ENCODE measurements at places on chromosomes 2 and 18.

DNA sequence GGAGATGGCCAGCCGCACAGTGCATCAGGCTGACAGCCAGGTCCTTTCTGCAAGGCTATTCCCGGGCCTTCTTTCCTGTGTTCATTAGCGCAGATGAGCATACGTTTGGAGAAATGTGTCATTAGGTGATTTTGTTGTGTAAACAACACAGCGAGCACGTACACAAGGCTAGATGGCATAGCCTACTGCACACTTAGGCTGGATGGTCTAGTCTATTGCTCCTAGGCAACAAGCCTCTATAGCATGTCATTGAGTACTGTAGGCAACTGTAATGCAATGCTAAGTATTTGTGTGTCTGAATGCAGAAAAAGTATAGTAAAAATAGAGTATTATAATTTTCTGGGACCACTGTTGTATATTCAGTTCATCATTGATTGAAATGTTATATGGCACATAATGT, 50.9 kb upstream of the PHLPP1 start:
- DNase-seq: no peak

DNA sequence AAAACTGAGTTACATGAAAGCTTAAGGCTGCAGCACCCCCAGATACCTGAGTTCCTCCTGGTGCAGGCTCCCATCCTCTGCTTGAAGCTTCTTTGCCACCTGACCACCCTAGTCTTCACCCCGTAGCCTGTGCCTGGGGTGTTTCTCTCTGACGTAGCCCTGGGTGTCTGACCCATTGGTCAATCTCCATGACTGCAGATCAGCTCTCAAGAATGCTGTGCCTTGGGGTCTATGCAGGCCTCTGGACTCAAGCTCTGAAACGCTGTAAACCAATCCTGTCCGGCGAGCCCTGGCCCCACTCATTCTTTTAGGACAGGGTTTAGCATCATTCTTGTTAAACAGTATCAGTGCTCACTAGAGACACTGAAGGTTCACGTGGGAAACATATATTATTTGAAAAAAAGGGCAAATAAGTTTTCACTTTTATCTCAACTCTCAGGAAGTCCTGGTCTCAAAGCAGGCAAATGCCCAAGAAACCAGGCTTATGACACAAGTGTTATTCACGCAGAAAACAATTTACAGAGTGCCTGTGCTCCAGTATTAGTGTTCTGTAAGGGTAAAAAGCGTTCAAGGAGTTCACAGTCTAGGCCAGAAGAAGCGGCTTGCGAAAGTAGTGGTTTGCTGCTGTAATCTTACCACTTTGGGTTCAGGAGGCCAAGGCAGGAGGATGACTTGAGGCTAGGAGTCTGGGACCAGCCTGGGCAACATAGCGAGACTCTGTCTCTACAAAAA, 22.8 kb upstream of the PPP4R1 start:
- no peak for DNase-seq

- DNase-seq: no peak
Measured at GRCh38 chr2:152930501-152930900, 212.1 kb downstream of the ARL6IP6 start.

DNA sequence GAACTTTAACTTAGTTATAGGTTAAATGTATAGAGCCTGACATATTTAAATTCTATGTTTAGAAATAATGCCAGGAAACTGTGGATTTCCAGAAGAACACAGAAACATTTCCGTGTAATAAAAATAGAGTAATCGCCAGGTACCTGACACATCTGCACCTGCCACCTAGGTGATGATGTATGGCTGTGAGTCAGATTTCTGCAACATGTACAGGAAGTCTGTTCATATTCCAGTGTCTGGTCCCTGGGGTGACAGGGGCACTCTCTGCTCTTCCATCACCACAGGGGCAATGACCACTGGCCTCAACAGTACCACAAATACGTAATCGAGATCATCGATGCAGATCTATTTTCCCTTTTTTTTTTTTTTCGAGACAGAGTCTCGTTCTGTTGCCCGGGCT, 101.1 kb upstream of the LPIN2 start:
- DNase-seq: no peak

DNA sequence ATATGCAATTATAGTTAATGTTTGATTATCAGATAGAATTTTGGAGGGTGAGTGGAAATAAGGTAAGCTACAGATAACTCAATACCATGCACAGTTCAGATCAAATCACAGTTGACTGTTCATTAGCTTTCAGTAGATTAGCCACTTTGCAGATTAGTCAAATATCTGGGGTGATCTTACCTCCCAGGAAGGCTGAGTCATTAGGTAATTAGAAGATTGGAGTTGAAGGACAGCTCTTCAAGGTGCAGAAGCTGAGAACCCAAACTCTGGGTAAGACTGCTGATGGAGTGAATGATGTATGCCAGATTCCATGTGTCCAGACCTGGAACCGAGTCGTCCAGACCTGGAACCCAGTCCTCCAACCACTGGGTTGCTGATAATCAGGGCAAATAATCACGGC, 262.8 kb upstream of the UBE2E3 start:
- no peak for DNase-seq

DNA sequence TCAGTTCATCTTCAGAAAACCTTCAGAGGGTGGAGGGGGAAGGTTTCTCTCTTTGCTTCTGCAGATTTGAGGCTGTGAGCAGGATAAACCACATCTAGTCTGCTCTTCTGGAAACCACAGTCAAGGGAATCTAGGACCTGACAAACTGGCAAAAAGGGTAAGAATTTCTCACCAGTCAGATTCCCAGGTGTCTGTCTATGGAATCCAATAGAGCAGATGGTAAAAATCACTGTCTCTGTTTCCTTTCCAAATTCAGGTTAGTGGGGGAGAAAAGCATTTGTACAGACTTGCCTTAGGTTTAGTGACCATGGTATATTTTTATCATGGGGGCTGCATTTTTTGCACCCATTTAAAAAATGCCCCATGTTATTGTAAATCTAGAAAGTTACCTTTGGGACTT, 62.2 kb upstream of the POLE4 start:
- DNase-seq: no peak

GRCh38 chr2:48345176-48345575, 184.8 kb upstream of the STON1 start:
- DNase-seq: no peak

DNA sequence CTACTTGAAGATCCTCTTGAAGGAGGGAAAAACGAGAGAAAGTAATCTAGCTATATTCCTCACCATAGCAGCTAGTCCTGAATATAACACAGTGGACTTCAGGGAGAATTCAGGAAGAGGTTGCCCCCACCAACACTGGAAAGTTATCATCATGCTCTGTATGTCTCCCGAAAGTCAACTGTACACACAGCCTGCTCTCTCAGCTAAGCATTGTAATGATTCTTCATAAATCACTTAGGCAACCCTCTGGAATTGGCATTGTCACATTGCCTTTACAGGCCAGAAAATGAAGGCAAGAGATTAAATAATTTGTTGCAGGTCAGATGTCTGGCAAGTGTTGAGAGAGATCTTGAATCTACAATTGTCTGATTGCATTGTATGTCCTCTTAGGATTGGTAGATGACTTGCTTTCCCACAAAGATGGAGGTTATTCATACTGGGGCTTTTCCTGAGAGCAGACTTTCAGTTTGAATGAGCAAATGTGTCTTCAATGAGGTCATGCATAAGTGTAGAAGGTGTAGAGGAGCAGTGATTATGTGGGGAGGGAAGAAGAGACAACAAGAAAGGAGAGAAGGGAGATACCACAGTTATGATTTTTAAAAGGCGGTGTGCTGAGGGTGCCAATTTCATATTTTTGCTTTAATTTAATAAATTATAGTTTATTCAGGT, 667.2 kb downstream of the DCDC2C start:
- DNase-seq: no peak

GRCh38 chr2:235825946-235826345, 332.1 kb downstream of the AGAP1 start:
- DNase-seq: no peak

All from NCI-H345 (cell line).